ENCODE measurements at places on chromosomes 13 and 19.

- DNase-seq = no peak
These were observed 65.3 kb upstream of the ZNF681 start for GRCh38 chr19:23823952-23824389.

GRCh38 chr13:36945078-36945477, 25.0 kb upstream of the SMAD9 start:
- no peak for DNase-seq

- DNase-seq = no peak
These were observed 8.7 kb downstream of the GPI start for GRCh38 chr19:34373601-34374288.

DNA sequence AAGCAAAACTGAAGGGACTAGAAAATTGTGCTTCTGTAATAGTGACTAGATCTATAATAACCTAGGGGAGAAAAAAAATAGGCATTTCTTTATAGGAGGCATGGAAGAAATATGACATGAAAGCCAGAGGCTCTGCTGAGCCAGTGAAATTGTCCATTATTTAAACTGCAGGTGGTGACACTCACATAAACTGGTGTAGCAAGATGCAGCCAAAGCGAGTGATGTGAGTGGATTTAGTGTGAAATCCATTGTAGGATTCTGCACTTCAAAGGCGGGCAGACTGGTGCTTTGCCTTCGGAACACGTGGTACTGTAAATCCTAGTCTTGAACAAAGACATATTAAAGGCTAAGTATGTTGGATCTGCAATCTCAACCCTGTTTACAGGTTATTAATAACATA, 361.9 kb downstream of the TBC1D4 start:
- no peak for DNase-seq

GRCh38 chr19:38496603-38497487, 63.4 kb downstream of the RYR1 start:
- no peak for DNase-seq
